Stimulated activated CD4-positive, alpha-beta T cell treated with anti-CD3 and anti-CD28 coated beads, Interleukin-12 subunit alpha, Interleukin-12 subunit beta, amount 100 ng/mL, for 48 hours (primary cell): ENCODE measurements at places on chromosomes 1 and 21.

GRCh38 chr21:45599146-45599581 is 44.4 kb upstream of the PCBP3 start:
- no peak for DNase-seq

DNA sequence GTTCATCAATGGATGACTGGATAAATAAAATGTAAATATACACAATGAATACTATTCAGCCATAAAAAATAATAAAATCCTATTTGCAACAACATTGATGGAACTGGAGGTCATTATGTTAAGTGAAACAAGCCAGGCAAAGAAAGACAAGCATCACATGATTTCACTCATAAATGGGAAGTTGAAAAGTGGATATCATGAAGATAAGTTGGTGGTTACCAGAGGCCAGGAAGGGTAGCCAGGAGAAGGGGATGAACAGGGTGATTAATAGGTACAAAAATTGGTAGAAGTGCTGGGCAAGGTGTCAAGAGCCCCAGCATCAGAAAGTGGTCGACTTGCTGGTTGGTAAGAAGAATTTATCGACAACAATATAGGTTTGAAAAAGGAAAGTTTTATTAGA is 1.3 kb upstream of the PARK7 start:
- no peak for DNase-seq

GRCh38 chr1:41851589-41851988 is 67.1 kb downstream of the HIVEP3 start:
- DNase-seq: no peak

DNA sequence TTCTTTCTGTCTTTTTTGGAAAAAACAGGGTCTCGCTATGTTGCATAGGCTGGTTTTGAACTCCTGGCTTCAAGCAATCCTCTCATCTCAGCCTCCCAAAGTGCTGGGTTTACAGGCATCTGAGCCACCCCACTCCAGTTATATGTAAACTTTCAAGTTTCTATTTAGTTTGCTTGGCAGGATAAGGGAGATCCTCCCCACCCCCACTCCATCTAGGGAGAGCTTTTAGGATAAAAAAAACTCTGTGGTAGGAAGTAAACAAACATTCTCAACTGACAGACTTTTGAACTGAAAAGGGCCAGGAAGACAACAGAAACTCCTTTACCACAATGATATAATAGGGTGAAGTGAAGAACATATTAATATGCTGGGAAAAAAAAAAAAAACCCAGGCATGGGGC is 41.0 kb upstream of the ZNF326 start:
- no peak for DNase-seq

DNA sequence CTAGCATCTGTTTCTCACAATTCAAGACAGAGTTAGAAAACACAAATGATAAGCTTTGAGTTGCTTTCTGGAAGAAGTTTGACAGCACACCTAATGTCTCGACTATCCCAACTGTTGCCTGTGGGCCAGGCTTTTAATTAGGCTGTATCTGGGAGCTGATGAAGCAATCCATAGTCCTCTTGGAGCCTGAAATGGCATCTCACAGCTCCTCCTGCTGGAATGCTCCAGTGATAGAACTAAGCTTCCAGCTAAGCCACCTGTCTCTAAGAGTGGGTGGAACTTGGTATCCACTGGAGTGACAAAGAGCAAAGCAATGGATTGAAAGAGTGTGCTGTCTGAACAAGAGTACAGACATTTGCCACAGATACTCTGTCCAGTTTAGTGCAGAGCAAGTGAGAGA is 605.3 kb upstream of the NR5A2 start:
- DNase-seq: no peak

DNA sequence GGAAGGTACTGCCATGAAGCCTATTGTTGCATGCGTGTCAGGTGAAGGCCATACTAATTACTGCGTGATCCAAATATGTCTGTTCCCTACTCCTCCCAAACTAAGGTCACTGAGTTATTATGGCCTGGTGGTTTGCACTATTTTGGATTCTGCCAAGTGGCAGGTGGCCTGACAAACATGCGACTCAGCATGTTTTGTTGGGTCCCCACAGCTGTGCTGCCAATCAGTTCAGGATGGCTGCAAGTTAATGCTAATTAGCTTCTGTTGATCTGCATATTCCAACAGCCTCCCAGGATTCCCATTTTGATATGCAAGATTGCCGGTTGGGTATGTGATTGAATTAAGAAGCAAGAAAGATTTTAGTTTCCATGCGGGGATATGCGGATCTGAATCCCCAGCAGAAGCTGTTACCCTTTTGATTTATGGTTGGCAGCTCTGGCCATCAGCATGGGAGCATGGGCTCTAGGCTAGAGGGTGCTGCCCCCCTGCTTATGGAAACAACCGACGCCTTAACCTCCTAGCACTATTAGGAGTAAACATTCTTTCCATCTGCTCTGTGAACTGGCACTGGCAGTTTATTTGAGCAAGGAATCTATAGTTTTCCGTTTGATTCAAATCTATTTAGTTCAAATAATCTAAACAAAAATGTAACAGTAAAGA is 429.8 kb upstream of the C1orf87 start:
- no peak for DNase-seq

DNA sequence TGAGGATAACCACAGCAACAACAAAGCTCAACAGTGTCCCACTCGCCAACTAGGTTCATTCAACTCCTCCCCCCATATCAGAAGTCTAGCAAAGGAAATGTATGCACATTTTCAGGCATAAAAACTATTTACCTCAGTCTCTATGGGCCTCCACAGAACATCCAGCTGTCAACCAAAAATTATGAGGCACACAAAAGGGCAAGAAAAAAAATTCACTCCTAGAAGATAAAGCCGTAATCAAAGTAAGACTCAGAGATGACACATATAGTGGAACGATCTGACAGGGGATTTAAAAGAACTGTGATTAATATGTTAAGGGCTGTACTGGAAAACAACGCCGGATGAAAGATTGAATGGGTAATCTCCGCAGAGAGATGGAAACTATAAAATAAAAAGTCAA is 158.7 kb downstream of the NTPCR start:
- DNase-seq: no peak
